Aortic smooth muscle cell (primary cell): ENCODE measurements at places on chromosomes 11 and 22. TPM values are rescaled to one million over a fixed set of nuclear protein-coding genes. Genes with fewer than 3 reads are reported as not detected.

The PAX6 gene
- total RNA-seq = 0.26 and 0.56 TPM in 2 replicates

The TPCN2 gene
- 10.0 and 10.9 TPM in 2 replicates for total RNA-seq

The OR4D5 gene
- total RNA-seq = not detected in 2 replicates

The ZNF280B gene
- under 0.01 and 0.06 TPM in 2 replicates for total RNA-seq

The SCUBE1 gene
- total RNA-seq = 0.19 TPM in 1 of 2 replicates, not detected in the other

The ACCS gene
- 8.5 and 10.9 TPM in 2 replicates for total RNA-seq

The OR51A7 gene
- total RNA-seq = not detected in 2 replicates

The TRPC6 gene
- 0.99 and 1.5 TPM in 2 replicates for total RNA-seq

The OR5A1 gene
- total RNA-seq = not detected in 2 replicates

The DGCR2 gene
- total RNA-seq = 30.1 and 32.1 TPM in 2 replicates

The USP2 gene
- total RNA-seq = 0.06 and 0.13 TPM in 2 replicates
